ENCODE measurements at places on chromosomes 11 and 22.

GRCh38 chr11:134538742-134539141 lies 126.7 kb upstream of the B3GAT1 start:
- no peak for DNase-seq

- no peak for DNase-seq
These were observed 506.1 kb downstream of the BRD1 start for GRCh38 chr22:49321477-49322055.

DNA sequence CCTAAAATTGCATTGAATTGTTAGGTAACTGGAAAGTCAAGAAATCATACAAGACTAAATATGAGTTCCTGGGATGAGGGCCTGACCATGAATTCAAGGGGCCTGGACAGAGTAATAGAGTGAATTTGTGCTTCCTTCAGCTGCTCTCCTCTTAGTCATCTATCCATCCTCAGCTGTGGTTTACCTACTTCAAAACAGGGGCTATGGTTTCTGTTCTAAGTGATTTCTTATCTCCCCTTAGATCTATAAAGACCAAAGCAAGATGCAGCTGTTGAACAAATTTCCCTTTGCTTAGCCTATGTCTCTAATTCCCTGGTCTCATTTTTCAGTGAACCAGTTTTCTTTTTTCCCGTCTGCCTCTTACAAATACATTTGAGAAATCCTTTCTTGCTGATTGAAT lies 428.5 kb downstream of the FAM181B start:
- no peak for DNase-seq

DNA sequence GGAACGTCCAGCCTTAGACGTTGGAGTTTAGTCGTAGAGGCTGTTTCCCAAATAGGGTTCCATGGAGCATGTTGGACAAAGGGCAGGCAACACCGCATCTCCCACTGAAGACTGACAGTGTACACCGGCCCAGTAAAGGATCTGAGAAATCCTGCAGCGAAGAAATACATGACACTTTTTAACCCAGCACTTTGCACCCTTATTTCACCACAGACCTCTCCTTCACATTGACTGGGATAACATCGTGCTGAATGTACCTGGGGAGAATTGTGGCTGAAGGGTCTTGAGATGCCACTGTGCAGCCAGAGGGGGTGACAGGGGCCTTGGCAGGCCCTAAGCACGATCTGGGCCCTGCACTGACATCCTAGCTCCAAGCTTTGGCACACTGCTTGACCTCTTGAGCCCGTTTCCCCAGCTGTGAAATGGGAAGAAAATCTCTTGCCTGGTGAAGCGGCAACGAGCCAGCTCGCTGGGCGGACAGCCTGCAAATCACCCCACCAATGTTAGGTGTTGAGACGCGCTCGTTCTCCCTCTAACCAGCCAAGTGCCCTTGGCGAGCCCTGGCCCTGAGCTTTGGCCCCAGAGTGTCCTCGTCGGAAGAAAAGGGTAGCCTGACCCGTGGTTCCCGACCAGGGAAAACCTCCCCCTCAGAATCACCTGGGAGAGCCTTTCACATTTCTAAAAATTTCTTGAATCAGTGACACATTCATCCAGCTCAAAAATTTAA lies 13.4 kb downstream of the CD5 start:
- no peak for DNase-seq

GRCh38 chr22:47994601-47995263 lies 1232.3 kb downstream of the TBC1D22A start:
- no peak for DNase-seq

DNA sequence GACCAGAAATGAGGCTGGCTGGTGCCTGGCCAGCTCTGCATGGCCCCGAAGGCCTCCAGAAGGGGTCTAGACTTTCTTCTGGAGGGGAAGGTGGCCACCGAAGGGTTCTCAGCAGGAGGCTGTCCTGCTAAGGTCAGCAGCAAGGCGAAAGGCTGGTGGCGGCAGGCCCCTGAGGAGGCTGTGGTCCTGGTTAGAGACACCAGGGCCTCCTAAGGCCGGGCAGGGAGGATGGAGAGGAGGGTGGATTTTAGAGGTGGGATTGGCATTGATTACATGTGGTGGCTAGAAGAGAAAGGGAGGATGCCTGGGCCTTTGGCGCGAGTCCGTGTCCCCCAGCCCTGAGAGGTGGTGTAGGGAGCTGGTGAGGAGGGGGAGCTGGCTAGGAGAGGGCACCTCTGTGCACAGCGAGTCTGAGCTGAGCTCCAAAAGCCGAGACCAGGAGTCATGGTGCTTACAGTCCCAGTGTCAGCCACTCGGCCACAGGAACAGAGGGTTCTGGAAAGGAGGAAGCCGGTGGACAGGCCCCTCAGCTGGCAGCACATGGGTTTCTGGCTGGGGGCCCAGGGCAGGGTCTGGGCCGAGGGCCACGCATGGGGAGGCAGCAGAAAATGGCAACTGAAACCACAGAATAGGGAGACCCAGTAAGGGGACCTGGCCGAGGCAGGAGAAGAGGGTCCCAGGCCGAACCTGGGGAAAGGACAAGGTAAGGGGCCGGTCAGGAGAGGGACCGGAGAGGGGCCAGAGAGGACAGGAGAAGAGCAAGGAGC lies 2.5 kb downstream of the FERMT3 start:
- DNase-seq: no peak

DNA sequence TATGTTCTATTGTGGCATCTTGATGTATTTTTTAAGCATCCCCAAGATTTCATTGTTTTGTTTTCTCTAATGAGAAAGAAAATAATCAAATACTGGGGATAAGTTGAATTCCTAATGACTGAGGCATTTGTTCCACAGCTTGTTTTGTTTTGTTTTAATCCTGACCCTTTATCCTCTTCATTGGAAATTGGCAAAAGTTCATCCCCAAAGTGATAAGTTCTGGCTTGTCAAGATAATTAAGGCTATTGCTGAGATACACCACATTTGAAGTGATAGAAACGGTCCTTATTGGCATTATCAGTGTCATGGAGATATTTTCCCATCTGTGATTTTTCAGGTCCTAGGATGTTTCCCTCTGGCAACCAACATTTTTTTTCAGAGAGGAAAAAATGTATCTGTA lies 65.0 kb downstream of the SLC36A4 start:
- no peak for DNase-seq

- no peak for DNase-seq
These were observed 16.3 kb downstream of the SUN2 start for GRCh38 chr22:38739300-38740055.

- DNase-seq: no peak
These were observed 24.0 kb downstream of the PANX1 start for GRCh38 chr11:94152678-94153065.

GRCh38 chr11:92340839-92341238 lies 116.2 kb downstream of the FAT3 start:
- DNase-seq: no peak

GRCh38 chr11:11937957-11938356 lies 70.5 kb downstream of the DKK3 start:
- DNase-seq: no peak

DNA sequence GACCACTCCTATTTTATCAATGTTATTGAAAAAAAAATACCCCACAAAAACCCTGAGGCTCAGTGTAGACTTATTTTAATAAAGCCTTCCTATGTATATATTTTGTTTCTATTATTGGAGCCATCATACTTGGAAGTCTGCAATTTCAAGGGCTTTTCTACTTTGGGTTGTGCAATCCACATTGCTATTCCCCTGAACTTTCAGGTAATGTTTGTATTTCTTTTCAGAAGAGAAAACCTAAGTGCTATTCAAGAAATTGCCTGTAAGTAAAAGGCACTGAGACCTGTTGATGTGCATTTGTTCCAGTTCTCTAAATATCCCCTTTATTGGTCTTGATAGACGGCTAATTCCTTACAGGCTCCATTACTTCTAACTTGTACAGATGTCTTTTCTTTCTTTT lies 280.7 kb upstream of the RAG2 start:
- DNase-seq: no peak

GRCh38 chr22:43326331-43327156 lies 16.6 kb downstream of the SCUBE1 start:
- no peak for DNase-seq

DNA sequence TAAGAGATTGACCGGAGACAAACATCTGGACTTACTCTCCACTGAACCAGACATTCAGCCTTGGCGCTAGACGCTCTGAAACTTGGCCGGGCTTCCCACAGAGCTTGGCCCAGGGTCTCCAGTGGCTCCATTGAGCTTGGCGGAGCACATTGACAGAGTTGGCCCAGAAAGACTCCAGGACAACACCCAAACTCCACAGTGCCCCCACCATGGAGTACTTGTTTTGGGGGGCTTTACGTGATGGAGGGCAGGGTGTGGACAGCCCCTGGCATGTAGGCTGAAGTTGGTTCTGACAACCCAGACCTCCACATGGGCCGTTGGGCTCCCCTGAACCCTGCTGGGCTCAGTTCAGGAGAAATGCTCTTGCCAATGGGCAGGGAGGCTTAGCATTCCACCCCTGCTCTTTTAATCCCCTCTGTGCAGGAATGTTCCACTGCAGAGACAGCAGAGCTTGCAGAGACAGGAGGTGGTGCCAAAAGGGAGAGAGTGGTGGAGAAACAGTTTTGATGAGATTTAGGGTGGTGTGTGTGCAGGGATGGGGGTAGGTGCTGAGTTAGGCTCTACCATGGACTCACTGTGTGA lies 102.4 kb upstream of the TIMP3 start:
- no peak for DNase-seq

GRCh38 chr11:69374110-69374945 lies 80.4 kb downstream of the MYEOV start:
- DNase-seq: no peak

DNA sequence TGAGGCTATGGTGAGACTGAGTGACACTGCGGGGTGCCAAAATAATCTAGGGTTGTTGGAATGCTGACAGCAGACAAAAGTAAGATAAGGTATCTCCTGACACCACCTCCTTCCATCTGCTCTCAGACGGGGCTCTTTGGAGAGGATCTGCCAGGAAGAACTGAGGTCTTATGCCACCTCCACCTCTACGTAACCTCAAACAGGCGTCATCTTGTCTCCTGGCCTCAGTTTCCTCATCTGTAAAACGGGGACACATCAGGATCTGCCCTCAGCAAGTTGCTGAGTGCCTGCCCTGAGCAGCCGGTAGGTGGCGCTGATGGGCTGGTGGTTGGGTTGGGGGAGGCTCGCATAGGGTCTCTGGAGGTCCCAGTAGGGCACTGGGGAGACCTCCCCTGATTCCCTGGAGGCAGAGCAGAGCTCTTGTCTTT lies 1.7 kb upstream of the MYEOV start:
- DNase-seq: no peak

- no peak for DNase-seq
These were observed 98.2 kb upstream of the MTMR2 start for GRCh38 chr11:96021901-96022650.

DNA sequence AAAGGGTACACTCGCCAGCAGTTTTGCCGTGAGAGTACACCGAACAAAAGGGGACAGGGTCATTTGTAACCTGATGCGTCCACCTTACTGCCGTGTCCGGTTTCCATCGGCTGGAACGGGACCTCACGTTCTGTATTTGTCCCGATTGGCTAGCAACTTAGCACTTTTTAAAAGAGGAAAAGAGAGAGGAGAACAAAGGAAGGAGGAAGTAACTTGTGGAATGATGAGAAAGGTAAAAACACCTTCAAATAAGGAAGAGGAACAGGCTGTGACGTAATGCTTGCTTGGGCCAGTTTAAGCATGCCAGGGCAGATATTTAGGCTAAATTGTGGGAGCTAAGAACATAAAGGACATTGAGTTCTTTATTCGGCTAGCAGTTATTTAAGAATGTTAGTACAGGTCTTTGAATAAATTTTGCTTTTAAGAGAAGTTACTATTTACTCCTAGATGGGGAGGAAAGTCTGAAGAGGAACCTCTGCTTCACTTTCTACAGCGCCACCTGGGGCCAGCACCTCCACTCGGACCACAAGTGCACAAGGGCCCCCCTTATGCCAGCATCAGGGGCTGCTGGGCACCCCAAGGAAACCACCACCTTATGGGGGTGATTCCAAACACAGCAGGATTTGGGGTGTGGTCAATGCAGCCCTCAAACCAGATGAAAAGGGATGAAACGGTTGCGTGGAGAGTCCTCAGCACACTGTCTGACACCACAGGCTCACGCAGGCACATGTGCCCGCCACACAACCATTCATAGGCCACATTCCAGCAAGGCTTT lies 5.8 kb downstream of the ARSA start:
- DNase-seq: no peak

- no peak for DNase-seq
These were observed 44.1 kb downstream of the GNB1L start for GRCh38 chr22:19810381-19811201.

DNA sequence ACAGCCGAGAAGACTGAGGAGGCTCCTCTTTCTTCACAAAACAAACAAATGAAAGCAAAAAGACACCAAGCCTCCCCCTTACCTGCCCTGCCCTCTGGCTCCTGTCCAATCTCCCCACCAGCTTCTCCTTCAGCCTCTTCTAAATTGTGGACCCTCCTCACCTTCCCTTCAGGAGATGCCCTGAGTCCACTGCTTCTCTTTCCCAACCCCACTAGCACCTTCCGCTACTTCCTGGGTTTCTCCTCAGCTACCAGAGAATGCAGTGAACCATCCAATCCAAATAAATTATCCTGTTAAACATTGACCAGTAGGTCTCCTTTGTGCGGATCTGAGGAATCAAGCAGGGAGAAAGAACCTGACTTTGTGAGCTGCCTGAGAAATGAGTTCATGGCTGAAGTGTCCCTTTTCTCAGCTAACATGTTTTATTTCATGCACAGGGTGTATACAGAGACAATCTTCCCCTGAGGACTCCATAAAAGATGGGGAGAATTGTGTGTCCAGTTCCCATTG lies 63.2 kb upstream of the VPREB1 start:
- DNase-seq: no peak

DNA sequence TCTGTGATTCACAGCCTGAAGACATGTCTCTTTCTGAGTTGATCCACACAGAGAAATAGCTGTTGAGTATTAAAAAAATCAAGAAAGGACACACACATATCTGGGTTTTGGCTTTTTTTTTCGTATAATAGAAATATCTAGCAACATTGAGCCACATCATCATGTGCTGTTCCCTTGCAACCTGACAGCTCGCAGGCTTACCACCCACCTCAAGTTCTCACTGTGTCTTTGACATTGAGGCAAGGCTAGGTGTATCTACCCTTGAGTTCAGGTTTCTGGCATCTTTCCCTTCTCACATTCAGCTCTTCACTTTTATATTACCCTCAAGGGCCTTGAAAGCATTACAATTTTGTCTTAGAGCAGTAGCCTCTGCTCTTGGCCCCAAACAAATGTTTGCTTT lies 490.3 kb upstream of the KIRREL3 start:
- DNase-seq: no peak

- DNase-seq: no peak
These were observed 50.9 kb downstream of the ST3GAL4 start for GRCh38 chr11:126406368-126406767.

DNA sequence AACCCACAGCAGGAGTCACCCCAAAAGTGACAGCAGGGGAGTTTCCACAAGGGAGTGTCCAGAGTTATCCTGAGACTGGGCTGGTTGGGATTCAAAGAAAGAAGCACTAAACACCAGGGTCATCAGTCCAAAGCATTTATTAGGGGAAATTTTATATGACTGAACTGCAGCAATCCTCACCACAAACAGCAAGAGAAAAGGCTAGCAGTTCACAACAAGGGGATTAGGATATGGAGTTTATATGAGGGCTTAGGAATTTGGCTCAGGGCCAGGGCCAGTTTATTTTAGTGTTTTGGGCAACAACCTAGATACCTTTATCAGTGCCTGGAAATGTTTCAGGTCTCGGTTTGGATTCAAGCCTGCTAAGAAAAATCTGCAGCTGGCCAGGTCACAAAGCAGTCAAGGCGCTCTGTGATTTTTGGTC lies 4.6 kb upstream of the TMEM126A start:
- no peak for DNase-seq

All from stimulated activated CD8-positive, alpha-beta memory T cell treated with anti-CD3 and anti-CD28 coated beads, Interleukin-4, amount 100 ng/mL, for 24 hours (primary cell).